Fibroblast of skin of scalp (primary cell): ENCODE measurements at places on chromosomes 1 and 21.

GRCh38 chr1:189424746-189425331 lies 1052.8 kb downstream of the BRINP3 start:
- DNase-seq, result peak; percentile 3

GRCh38 chr1:114010433-114011184 lies 31.3 kb downstream of the OLFML3 start:
- DNase-seq, result no peak

- DNase-seq, result no peak
Observed at GRCh38 chr1:71461416-71461815, 380.6 kb upstream of the ZRANB2 start.

DNA sequence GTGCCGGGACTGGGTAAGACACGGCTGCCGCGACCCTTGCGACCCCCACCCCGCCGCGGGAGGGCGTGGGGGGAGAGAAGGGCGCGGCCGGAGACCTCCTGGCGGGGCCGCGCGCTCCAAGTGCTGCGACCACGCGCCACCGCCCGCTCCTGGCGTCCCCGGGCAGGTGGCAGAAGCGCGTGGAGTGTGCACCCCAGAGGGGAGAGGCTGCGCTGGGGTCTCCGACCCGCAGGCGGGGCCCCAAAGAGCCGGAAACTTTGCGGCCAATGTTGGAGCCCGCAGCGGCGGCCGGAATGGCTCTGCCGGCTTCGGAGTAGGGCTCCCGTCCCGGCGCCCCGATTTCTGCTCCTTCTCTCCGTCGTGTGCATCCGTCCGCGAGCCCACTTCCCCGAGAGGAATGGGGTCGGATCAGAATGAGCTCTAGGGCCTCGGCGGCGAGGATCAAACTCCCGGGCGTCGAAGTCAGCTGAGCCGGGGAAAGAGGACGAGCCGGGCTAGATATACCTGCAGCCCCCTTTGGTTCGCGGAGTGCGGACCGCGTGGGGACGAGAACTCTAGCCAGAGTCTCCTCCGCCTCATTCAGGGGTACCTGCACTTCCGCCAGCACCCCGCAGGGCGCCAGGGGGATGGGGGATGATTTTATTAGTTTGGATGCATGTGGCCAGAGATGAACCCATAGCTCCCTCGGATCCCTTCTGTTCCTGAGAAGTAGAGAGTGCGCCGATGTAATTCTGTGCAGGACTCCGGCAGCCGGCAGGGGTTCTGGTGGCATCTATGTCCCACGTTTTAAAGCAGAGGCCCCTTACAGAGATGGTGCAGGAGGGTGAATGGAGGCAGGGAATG lies 751 bp downstream of the STUM start:
- no peak for DNase-seq

DNA sequence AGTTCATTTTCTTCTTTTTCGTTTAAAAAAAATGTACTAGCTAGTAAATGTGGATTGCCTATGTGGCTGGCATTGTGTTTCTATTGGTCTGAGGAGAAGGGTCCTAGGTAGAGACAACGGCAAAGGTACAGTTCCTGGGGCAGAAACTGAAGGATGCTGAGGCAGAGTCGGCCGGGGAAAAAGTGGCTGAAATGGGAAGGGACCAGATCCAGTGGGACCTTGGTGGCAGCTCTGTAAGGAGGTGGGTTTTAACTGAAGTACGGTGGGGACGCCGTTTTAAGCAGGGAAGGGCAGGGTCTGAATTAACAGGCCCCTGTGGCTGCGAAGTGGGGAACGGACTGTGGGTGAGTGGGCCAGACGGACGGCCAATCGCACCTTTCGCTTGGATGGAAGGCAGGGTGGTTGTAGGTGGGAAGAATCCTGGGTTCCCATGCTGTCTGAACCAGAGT lies 420 bp upstream of the VPS13D start:
- DNase-seq, result no peak

- DNase-seq, result peak; percentile 43
Observed at GRCh38 chr21:30072496-30072895, 94.1 kb downstream of the CLDN17 start.

DNA sequence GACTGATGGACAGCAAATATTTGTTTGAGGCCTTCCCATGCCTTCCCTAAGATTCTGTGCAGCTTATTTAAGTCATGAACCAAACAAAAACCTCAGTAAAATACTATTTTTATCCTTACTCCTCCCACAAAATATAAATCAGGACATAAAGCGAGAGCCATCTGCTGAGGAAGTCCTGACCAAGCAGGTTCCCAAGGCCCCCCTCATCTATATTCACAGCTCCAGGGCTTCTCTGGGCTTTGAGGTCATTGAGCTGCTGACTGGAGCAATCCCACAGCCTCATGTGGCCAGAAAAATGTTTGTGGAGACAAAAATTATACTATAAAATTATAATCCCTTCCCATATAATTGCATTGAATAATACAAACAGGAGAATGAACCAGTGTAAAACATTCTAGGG lies 846.2 kb downstream of the ADGRL2 start:
- DNase-seq, result no peak

- DNase-seq, result no peak
Observed at GRCh38 chr1:155110826-155111225, 16.9 kb upstream of the EFNA1 start.

GRCh38 chr1:235073968-235074522 lies 54.6 kb downstream of the TOMM20 start:
- DNase-seq, result no peak

GRCh38 chr1:81590171-81590570 lies 210.6 kb upstream of the ADGRL2 start:
- DNase-seq, result no peak

GRCh38 chr1:18681423-18681835 lies 50.8 kb downstream of the PAX7 start:
- peak; percentile 45 for DNase-seq

DNA sequence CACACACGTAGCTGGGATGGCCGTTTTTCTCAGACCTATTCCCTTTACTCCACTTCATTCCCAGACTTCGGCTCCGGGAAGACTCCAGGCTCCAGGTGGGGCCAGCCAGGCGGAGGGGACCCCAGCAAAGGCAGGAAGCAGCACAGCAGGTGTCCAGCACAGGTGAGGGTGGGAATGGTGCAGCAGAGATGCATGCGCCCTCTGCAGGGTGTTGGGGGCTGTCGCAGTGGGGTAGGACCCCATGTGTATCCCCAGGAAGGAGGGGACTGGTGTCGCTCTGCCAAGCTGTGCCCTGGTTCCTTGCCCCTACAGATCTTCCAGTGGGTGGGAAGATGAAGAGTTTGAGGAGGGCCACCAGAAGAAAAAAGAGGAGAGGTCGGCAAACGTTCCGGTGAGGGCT lies 5.3 kb downstream of the TTC24 start:
- no peak for DNase-seq

GRCh38 chr1:179955287-179955680 lies 674 bp downstream of the CEP350 start:
- DNase-seq, result peak; percentile 4

DNA sequence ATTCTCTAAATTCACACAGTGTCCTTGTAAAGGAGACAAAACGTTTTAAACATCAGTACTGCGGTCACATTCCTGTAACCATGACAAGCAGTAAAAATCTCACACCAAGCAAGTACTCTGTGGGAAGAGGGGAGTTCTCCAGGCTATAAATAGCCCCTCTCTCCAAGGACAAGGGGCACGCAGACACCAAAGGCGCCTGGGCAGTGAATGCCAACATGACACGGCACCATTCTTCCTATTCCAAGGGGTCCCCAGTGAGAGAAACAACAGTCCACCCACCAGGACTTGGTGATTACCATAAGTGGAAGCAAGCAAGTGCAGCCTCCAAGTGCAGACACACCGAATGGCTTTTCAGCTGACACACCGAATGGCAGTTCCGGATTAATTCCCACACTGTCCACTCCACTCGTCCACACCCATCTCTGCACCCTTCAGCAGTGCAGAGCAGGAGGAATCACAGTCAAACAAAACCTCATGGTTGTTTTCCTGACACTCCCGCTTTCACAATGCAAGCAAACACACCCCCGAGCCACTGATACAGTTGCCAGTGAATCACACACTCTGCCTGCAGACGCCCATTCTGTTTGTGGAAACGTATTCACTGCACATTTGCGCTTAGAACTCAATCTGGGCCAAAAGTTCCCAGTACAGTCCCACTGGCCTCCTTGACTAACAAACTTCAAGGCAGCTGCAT lies 1.8 kb downstream of the PTTG1IP start:
- DNase-seq, result peak; percentile 42

- no peak for DNase-seq
Observed at GRCh38 chr1:46193984-46194570, 4.2 kb downstream of the POMGNT1 start.

DNA sequence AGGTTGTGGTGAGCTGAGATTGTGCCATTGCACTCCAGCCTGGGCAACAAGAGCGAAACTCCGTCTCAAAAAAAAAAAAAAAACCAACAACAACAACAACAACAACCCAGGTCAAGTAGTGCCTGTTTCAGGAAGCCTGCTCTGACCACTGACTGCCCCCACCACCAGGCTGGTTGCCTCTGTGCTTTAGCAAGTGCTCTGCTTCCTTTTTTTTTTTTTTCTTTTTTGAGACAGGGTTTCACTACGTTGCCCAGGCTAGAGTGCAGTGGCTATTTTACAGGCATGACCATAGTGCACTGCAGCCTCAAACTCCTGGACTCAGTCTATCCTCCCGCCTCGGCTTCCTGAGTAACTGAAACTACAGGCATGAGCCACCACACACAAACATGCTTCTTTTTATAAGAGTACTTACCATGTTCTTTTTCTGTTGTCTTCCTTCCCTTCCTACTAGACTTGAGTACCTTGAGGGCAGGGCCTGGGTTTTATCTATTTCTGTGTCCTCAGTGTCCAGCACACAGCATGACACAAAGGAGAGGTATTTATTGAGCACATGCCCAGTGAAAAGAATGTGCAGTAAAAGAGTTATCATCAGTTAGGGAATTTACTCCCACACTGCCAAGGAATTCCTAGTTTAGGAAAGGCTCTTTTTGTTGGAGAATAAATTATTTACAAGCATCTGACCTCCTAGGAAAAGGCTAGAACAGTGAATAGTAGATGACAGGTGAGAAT lies 9.9 kb upstream of the COA7 start:
- peak; percentile 72 for DNase-seq

DNA sequence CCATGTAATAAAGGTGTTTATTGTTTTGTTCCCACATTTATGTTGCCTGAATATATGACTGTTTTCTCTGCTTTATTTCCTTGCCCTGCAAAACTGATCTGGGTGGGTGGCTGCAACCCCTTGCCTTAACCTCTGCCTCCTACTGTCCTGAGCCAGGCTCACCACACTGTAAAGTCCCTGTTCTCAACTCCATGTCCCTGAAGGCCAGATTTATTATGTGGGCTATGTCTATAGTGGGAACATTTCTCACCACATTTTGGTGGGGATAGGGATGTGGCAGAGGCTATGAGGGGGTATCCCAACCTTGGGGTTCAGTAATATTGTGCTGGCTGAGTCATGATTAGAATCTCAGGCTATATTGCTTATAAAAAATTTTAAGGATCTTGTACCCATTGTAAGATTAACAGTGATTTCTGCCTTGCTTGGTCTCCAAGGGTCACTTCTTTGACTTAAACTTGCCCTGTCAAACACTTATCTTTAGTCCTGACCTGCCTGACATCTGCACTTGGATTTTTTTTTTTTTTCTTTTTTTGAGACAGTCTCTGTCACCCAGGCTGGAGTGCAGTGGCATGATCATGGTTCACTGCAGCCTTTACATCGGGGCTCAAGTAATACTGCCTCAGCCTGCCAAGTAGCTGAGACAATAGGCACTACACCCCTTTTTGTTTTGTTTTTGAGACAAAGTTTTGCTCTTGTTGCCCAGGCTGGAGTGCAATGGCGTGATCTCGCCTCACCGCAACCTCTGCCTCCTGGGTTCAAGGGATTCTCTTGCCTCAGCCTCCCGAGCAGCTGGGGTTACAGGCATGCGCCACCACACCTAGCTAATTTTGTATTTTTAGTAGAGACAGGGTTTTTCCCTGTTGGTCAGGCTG lies 3.6 kb downstream of the RPS8 start:
- no peak for DNase-seq

DNA sequence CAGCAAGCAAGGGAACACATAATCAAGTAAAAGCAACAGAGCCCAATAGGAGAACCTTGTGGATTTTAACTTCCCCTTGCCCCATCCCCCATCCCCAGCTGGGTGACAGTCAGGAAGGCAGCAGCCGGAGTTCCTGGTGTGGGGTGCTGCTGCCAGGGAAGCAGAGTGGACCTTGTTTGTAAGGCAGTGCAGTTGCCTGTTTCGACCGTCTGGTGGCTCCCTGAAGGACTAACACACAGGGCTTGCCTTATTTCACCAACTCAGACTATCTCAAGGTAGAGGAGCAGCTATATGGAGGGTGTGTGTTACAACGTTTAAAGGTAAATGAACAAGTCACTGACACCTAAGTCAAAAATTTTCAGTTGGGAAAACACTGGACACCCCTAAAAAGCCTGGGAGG lies 6.6 kb downstream of the KRTAP10-8 start:
- DNase-seq, result no peak

- DNase-seq, result peak; percentile 74
Observed at GRCh38 chr1:21012937-21013336, 163.8 kb downstream of the EIF4G3 start.

DNA sequence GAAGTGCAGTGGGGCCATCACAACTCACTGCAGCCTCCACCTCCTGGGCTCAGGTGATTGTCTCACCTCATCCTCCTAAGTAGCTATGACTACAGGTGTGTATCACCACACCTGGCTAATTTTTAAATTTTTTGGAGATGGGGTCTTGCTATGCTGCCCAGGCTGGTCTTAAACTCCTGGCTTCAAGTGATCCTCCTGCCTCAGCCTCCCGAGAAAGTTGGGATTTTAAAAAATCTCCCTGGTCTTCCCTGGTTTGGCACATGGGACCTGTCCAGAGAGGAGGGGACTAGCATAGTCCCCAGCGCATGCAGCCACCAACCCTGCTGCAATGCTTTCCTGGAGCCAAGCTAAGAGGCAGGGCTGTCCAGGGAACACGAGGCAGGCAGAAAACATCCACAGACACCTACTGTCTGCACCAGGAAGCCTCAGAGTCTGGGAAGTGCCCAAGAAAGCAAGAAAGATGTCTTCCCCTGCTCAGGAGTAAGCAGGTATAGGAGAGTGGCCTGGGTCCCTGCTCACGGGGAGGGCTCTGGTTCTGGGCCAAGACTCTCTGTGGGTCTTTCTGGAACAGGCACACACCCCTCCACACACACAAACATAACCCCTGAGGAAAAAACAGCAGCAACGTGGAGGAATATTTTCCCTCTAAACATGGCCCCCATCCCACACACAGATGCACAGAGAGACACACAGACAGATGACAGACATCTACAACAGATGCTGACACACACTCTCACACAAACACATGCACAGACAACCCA lies 30.8 kb downstream of the ECE1 start:
- no peak for DNase-seq

- DNase-seq, result no peak
Observed at GRCh38 chr1:229031061-229031460, 239.8 kb upstream of the RAB4A start.

DNA sequence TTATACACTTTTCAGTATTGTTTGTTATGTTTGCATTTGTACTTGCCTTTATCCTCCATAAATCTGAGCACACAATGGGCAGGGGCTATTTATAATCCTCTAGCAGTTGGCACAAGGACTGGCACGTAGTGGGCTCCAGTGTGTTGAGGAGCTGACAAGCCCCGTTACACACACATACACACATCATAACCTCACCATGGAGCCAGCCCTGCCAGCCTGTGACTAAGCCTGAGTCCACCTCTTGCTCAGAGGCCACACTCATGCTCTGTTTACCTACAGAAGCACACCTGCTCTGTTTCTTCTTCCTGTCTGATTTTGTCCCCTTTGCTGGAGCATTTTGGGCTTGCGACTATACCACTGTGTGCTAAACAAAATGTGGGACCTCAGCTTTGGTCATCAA lies 64.5 kb upstream of the SPATA6 start:
- DNase-seq, result no peak

GRCh38 chr1:85884372-85885035 lies 176.3 kb upstream of the ZNHIT6 start:
- DNase-seq, result peak; percentile 47

- DNase-seq, result no peak
Observed at GRCh38 chr1:99467645-99468044, 178.3 kb upstream of the PALMD start.
